ENCODE measurements at places on chromosomes 1 and 21.

GRCh38 chr21:33975548-33976081, 60.0 kb upstream of the ATP5PO start:
- DNase-seq: no peak

- DNase-seq: no peak
Measured at GRCh38 chr21:42374457-42374856, 8.1 kb upstream of the TFF1 start.

- DNase-seq: no peak
Measured at GRCh38 chr1:211750599-211750998, 75.2 kb upstream of the NEK2 start.

DNA sequence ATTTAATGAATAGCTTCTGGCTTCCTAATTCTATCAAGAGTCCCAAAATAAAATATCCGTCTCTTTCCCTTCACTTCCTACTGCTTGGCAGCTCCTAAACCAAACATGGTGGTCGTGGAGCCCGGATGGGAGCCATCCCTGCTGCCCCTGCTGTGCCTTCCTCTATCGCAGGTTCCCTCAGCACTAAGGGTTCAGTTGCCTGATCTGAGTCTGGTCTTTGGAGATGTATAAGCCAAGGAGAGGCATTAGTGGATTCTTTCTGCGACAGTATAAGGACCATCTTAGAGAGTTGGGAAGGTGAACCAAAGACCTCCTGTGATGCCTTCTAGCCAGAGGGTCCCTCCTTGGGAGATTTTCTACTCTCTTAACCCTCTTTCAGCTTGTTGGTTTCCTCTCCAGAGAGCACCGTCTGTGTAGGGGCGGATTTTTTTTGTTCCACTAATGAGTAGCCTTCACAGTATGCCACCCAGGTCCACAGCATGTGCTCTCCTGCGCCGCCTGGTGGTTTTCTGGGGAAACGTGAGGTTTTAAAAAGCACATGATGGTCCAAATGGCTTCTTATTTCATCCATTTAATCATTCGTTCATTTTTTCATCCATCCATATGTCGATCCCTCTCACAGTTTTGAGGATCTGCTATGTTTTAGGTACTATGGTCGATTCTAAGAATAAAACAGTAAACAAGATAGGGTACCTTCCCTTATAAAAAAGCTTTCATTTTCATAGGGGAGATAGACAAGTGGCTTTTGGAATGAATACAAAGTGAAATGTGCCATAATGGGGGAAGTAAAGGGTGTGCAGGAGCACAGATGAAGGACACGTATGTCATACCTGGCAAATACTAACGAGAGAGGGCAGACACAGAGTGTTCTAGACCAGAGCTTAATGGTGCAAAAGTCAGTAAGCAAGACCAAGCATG, 71.0 kb downstream of the NFASC start:
- DNase-seq: peak; percentile 37

DNA sequence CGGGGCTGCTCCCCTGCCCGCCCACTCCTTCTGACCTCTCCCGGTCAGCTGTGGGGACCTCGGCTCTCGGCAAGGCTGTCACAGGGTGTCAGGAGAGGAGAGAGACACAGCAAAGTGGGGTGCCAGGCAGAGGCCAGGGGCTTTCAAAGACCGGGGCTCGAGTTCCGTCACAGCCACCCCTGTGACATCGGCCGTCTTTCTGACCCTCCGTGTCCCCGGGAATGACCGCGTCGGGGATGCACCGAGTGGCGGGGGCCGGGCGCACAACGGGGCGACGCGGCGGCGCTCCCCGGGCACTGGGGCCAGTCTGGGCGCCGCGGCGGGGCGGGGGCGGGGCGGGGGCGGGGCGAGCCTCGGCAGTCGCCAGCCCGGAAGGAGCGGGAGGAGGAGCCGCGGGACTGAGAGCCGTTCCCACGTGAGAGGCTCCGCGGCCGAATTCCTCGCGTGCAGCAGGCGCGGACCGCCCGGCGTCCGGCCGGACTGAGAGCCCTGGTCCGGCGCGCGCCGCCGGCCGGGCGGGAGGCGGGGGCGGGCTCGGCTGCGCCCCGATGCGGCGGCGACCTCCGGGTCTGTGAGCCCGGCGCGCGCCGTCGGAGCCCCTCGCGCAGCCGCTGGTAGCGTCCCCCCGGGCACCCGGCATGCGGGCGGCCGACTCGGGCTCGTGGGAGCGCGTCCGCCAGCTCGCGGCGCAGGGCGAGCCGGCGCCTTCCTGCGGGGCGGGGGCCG, 229.7 kb upstream of the TMEM51 start:
- DNase-seq: peak; percentile 25

DNA sequence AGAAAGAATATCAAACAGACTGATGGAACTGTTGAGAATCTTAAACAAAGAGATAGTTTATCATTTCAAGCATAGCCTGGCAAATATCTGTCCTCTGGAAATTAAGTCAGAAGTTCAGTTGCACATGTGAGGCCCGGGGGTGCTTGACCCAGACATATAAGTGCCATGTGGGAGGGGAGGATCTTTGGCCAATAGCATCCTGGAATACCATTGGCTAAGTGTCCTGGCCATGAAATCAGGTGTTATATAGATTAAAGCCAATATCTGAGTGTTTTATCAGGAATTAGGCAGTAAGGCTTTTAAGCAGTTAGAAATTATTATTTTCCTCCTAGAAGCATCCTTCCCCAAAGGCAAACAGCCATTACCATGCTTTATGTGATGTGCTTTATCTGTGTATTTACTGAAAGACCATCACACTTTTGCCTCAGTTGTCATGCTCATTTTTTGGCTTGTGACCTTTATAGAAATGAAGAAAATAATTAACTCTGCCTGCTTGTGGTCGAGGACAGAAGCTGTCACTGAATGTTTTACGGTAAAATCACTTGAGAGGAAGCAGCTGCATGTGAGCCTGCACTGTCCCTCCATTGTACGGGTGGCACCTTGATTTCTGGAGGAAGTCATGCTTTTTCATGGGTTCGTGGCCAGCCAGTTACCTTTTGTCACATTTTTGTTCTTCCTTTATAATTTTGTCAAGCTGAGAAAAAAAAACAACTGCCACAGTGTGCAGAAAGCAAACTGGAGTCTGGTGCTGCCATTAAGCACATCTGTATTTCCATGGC, 259.9 kb upstream of the FMN2 start:
- no peak for DNase-seq

DNA sequence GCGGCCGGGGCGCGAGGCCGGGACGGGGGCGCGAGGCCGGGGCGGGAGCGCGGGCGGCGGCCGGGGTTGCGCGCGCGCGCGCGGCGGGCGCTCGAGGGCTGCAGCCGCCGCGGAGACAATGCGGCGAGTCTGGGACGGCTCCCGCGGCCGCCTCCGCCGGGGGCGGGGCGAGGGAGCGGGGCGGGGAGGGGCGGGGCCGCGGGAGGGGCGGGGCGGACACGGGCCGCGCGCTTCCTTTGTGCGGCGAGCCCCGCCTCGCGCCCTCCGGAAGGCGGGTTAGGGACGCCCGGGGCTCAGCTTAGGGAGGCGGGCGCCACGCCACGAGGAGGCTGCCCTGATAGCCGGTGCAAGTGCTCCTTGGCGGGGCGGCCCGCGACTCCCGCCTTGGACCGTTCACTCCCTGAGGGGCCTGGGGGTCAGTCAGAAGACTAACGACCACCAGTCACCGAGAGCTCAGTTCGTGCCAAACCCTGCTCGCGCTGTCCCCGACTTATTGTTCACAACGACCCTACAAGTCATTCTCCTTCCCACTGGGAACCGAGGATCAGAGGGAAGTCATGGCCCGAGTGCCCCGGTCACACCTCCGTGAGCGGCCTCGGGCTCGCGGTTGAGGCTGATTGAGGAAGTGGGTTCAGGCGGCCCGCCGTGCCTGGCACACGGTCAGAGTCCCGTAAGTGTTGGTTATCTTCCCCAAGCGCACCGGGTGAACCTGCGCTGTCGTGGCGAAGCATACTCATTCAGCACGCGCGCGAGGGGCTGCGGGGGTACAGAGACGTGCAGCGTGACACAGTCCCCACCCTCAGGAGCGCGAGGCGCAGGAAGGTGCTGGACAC, 29.1 kb upstream of the A3GALT2 start:
- peak; percentile 73 for DNase-seq

GRCh38 chr21:46078322-46078977, 19.5 kb upstream of the COL6A2 start:
- no peak for DNase-seq

DNA sequence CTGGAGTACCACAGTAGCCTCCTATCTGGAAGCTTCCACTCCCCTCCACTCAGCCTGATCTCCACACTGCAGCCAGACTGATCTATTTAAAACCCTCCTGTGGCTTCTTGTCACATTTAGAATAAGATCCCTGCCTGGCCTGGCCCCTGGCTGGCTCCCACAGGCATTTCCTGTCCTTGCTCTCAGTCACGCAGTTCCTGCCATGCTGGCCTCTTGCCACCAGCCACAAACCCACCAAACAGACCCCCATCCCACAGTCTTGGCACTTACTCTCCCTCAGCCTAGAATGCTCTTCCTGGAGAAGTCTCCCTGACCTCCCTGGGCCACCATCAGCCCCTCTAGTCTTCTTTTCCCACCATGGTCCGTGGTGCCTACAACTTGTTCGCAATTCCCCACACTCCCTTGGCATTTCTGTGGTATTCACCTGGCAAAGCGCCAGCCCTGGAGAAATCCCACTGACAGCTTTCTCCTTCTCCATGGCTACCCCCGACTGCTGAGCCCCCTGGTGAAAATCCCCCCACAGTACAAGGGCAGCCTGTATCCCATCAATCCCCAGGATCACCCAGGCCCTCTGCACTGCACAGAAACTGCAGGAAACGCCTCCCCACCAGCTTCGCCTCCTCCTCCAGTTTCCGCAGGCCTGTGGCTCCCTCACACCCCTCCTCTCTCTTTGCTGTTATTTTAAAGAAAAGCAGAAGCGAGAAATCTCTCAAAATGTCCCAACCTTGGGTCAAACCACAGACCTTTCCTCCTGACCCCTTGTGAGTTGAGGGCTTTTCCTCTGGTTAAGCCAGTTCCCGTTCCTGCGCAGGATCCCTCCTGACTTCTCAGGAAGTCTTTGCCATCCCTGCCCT, 94.5 kb downstream of the SYT2 start:
- DNase-seq: no peak

DNA sequence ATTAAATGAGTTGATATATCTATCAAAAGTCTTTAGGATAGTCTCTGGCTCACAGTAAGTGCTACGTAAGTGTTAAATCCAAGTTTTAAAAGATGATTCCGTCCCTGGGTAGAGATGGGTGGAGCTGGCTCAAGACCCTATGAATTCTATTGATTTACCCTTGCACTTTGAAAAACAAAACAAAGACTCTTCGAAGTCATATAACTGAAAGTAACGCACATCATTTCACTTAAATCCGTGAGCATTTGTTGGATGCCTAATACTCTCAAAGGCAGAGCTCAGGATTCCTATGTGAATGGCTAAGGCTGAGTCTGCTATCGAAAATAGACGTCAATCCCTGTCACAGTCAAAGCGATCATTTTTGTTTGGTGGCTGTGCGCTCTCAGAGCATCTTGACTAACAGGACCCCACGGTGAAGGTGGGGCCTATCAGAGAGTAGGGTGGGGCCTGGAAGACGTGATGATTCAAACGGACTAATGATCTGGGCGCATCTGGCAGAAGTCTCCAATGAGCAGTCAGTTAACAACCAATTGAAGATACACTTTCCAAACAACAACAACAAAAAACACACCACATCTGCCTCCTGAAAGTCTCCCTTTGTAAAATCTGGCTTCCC, 1.2 kb upstream of the NUCKS1 start:
- DNase-seq: no peak

GRCh38 chr1:19458815-19459417, 26.4 kb downstream of the CAPZB start:
- DNase-seq: no peak

DNA sequence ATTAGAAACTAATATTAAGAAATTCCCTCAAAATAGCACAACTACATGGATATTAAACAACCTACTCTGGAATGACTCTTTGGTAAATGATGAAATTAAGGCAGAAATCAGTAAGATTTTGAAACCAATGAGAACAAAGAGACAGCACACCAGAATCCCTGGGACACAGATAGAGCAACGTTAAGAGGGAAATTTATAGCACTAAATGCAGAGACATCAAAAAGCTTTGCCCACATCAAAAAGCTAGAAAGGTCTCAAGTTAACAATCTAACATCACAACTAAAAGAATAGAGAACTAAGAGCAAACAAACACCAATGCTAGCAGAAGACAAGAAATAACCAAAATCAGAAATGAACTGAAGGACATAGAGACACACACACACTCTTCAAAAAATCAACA, 48.6 kb upstream of the LRRC8B start:
- DNase-seq: no peak

GRCh38 chr1:107867422-107867821, 97.6 kb downstream of the VAV3 start:
- DNase-seq: no peak

- DNase-seq: no peak
Measured at GRCh38 chr1:117689997-117690625, 84.3 kb downstream of the TENT5C start.

DNA sequence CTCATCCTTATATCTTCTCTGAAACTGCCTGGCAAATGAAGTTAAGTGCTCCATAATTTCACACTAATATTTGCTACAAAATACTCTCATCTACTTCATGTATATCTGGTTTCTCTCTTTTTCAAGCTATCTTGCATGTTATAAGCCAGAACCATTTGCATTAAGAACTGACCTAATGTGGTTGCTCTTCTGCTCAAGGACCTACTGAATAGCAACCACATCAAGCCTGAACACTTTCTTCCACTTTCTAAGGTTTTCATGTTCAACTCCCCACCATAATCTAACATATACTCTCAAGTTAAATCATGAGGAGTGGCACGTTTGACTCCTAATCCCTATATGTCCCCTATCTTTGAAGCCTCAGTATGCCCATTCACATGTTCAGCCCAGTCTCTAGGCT, 27.2 kb downstream of the RGS1 start:
- DNase-seq: no peak

DNA sequence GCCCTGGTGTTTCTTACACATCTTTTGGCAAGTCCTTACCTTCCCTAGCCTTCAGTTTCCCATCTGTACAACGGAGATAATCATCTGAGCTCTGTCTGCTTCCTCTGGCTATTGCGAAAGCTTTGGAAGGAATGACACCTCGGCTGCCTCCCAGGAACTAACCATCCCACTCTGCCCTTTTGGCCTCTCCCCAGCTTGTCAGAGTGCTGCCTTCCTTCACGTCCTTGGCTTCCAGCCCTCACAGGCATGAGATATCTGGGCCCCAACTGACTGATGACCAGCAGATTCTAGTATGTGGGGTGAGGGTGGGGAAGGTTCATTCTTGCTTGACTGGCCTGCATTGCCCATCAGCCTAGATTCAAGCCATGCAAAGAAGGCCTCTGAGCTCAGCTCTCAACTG, 253.1 kb upstream of the FGGY start:
- DNase-seq: no peak

- DNase-seq: no peak
Measured at GRCh38 chr21:38221594-38221993, 35.2 kb upstream of the KCNJ15 start.

GRCh38 chr1:154849645-154850131, 20.4 kb downstream of the KCNN3 start:
- DNase-seq: no peak

- DNase-seq: no peak
Measured at GRCh38 chr1:19424651-19425570, 60.4 kb downstream of the CAPZB start.
